GM23248 (cell line): ENCODE measurements at places on chromosomes 5 and 9.

DNA sequence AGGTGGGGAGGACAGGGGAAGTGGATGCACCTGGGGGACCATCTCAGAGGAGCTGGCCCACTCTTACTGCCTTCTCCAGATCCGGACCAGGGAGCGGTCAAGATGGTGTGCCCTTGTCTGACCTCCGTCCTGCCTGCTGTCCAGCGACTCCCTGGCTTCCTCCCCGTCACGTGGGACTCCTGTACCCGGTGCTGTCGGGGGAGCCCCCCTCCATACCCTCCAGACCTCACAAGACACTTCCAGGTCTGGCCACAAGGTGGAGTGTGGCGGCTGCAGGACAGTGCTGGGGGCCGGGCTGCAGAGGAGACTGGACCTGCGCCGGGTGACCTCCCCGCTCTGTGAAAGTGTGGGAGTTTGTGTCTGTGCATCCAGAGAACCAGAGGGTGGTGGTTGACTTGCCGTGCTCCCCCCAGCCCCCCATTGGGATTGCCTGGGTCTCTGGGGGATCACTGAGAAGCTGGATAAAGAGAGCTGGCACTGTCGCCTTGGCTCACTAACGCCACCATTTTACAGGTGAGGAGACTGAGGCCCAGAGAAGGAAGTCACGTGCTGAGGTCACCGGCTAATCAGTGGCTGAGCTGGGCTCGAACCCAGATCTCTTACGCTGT lies 1.9 kb upstream of the CRB2 start:
- no peaks in the 10 kb centered on the region for H3K4me1 ChIP-seq
- peak; percentile 69 for DNase-seq
- no peaks in the 10 kb centered on the region for H3K36me3 ChIP-seq
- no peak overlapping the region for H3K4me3 ChIP-seq
- peaks cover 14% of the 10 kb centered on the region for H3K27me3 ChIP-seq
- H3K27ac ChIP-seq = no peak overlapping the region

DNA sequence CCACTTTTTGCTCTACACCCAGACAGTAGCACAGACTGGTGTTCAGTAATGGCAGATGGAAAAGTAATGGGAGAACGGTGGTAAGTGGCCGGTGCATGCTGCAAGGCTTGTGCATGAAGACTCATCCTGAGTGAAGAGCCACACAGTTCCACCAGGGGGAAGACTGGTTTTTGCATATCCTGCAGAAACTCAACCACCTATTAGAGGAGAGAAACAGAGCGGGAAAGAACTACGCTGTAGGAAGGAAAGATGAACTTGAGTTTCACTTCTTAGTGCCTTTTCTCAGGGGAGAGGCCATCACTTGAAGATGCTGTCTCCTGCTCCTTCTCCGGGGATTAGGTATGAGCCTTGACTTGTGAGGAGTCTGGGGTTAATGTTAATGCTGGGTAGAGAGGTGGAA lies 9.4 kb upstream of the PRSS3 start:
- no peaks in the 10 kb centered on the region for H3K36me3 ChIP-seq
- H3K4me3 ChIP-seq = no peak overlapping the region
- H3K27ac ChIP-seq = no peak overlapping the region
- DNase-seq = peak; percentile 52

DNA sequence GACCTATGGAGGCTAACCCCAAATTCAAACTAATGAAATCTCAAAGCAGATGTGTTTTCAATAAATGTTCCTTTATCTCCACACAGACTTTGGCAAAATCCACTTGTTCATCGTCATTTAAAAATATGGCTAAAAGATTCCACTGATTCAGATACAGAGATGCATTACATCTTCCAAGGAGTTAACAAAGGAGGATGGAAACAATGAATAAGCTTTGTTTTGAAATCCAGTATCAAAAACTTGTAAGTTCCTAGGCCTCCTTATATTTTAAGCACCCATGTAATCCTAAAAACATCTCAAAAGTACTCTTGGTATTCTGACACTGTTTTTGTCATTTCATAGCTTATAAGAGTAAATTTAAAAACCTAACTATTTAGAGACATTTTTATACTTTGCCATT lies 345.6 kb upstream of the ACTBL2 start:
- H3K27ac ChIP-seq = peak overlapping the region; percentile 21
- H3K27me3 ChIP-seq = no peaks in the 10 kb centered on the region
- peak; percentile 71 for DNase-seq
- H3K36me3 ChIP-seq = no peaks in the 10 kb centered on the region
- no peak overlapping the region for H3K4me3 ChIP-seq
- peaks cover 32% of the 10 kb centered on the region for H3K4me1 ChIP-seq

DNA sequence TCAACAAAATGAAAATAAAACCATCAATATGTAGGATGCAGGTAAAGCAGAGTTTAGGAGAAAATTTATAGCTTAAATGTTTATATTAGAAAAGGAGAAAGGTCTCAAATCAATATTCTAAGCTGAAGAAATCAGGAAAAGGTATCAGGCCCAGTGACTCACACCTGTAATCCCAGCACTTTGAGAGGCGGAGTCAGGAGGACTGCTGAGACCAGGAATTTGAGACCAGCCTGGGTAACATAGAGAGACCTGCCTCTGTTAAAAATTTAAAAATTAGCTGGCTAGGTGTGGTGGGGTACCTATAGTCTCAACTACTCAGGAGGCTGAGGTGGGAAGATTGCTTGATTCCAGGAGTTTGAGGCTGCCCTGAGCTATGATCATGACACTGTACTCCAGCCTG lies 32.2 kb downstream of the CCDC69 start:
- H3K27me3 ChIP-seq = no peaks in the 10 kb centered on the region; the same call in 1 of the 2 replicates
- H3K27ac ChIP-seq = no peak overlapping the region
- DNase-seq = no peak
- no peaks in the 10 kb centered on the region for H3K36me3 ChIP-seq
- no peak overlapping the region for H3K4me3 ChIP-seq

- H3K36me3 ChIP-seq = no peaks in the 10 kb centered on the region
- no peak for DNase-seq
- no peaks in the 10 kb centered on the region for H3K27me3 ChIP-seq
- H3K27ac ChIP-seq = no peak overlapping the region
Measured at GRCh38 chr9:123511326-123512277, 155.6 kb downstream of the CRB2 start.

- H3K27me3 ChIP-seq = no peaks in the 10 kb centered on the region
- no peak overlapping the region for H3K27ac ChIP-seq
- DNase-seq = no peak
- no peaks in the 10 kb centered on the region for H3K36me3 ChIP-seq
- H3K4me1 ChIP-seq = no peaks in the 10 kb centered on the region
- H3K4me3 ChIP-seq = no peak overlapping the region
Measured at GRCh38 chr5:129382921-129383672, 77.0 kb upstream of the ADAMTS19 start.
